Naive thymus-derived CD8-positive, alpha-beta T cell (primary cell): ENCODE measurements at places on chromosomes 16 and 17.

DNA sequence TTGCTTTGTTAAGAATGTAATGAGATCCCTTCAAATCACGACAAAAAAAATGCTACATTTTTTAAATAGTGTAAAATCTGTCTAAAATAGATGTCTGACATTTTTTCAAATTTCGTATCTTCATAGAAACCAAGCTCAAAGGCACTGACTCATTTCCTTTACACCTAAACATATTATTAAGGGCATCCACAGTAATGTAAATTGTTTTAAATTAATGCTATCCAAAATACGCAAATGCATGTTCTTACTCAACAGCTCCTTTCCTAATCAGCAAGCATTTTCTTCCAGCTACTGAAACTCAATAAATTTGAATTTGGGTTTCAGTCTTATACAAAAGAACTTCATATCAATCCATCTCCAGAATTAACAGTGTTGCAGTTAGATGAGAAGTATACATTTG is 4.3 kb downstream of the C16orf87 start:
- DNase-seq: no peak

- no peak for DNase-seq
Measured at GRCh38 chr16:727291-727977, 528 bp downstream of the HAGHL start.

DNA sequence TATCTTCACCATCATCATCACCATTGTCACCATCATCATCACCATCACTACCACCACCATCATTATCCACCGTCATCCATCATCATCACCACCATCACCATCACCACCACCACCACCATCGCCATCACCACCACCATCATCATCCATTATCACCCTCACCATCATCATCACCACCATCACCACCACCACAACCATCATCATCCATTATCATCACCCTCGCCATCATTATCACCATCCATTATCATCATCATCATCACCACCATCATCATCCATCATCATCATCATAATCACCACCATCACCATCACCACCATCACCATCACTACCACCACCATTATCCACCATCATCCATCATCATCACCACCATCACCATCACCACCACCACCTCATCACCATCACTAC is 95.6 kb downstream of the C16orf95 start:
- no peak for DNase-seq

DNA sequence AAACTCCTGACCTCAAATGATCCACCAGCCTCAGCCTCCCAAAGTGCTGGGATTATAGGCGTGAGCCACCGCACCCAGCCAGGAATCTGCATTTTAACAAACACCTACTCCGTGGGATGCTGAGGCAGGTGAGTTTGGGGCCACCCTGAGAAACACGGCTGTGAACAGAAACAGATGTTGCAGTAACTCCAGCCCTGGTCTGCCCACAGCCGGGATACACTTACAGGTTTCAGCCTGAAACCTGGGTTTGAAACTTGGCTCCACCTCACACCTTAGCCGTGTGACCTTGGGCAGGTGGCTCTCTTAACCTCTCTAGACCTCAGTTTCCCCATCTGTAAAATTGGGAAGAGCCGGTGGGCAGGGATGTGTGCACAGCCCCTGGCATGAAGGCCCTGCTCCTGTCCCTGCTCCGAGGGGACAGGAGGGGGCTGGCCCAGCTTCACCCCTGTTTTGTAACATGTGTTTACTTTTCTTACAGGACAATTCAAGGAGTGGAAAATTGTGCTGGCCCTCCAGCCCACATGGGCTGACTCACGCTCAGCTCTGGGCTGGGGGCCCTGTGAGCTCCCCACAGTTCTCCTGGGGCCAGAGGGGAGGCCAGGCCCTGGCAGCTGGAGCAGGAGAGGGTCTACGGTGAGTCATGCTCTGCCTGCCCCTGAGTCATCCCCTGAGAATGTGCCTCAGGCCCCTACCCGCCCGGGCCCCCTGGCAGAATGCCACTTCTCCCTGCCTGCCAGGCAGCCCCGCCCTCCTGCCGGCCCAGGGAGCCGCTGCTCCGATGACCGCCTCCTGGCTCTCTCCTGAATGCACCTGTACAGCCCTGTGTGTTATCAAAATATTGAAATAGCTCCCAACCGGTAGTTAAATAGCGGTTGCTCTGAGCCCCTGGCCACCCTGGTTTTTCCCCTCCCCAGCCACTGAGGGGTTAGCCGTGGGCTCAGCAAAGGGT is 7.7 kb upstream of the PPL start:
- no peak for DNase-seq

DNA sequence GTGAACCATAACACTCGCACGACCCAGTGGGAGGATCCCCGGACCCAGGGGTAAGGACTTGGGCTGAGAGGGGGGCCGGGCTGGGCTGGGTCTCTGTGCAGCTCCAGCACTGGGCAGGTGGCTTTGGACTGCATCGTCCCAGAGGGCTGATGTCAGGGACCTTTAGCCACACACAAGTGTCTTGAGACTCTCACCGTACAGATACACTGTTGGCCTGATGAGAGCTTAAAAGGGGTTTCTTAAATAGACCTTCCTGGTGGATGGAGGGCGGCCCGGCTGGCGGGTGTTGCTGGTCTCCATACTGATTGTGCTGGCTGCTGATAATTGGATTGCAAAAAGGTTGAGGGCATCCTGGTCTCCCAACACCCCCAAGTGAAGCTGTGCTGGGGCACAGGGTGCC is 21.7 kb upstream of the CLEC18A start:
- DNase-seq: no peak

DNA sequence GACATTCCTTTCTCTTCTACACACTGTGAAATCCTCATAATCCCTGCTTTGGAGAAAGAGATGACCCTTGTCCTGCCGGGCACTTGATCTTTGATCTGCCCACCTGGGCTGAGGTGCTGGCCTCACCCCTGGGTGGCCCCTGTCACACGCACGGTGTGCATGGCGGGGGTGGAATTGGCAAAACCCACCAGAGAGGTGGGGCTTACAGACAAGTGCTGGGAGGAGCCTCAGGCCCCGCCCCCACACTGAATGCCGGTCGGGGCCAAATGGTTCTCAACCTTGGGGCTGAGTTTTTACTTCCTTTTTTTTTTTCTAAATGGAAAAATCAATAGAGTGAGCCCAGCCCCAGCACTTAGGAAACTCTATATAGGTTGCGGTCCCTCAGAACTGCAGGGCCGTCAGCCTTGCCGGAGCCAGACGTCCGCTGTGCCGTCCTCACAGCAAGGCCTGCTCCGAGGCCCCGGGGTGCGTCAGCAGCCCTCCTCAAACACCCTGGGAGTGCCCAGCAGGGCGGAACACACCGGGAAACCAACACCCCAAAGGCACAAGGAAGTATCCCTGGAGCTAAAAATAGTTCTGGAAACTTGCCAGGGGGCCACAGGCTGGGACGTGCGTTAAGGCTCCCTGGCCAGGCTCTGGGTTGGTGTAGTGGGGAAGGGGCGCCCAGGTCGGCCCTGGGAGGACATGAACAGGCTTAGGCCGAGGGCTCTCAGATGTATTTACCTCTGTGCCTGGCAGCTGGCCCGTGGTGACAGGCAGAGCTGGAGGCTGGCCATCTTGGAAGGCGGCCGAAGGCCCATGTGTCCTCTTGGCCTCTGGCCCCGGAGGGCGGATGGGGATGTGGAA is 11.0 kb downstream of the GPRC5C start:
- no peak for DNase-seq

GRCh38 chr17:63517825-63518534 is 5.2 kb upstream of the KCNH6 start:
- DNase-seq: no peak

DNA sequence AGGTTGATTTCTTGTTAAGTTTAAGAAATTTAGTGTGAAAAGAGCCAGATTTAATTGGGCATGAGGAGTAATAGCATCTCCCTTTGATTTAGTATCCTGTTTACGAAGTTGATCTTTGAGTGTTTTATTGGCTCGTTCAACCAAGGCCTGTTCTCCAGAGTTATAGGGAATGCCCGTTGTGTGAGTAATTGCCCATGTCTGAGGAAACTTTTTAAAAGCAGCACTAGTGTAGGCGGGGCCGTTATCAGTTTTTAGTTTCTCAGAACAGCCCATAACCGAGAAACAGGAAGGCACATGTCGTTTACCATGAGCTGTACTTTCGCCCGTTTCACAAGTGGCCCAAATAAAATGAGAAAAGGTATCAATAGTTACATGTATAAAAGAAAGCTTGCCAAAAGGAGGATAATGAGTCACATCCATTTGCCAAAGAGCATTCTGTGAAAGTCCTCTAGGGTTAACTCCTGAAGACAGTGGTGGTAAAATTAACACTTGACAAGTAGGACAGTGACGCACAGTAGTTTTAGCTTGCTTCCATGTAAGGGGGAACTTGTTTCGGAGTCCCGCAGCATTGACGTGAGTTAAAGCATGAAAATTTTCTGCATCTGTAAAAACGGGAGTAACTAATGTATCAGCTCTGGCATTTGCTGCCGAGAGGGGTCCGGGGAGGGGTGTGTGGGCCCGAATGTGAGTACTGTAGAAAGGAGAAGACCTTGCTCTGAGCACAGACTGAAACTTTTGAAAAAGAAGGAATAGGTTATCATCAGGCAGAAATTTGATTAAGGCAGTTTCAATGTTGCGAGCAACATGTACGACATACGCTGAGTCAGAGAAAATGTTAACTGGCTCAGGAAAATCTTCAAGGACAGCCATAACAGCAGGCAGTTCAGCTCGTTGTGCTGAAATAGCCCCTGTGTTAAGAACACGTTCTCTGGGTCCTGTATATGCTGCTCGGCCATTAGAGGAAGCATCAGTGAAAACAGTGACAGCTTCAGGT is 18.5 kb upstream of the KCTD5 start:
- no peak for DNase-seq

GRCh38 chr17:50276588-50277356 is 2.5 kb downstream of the TMEM92 start:
- DNase-seq: no peak

DNA sequence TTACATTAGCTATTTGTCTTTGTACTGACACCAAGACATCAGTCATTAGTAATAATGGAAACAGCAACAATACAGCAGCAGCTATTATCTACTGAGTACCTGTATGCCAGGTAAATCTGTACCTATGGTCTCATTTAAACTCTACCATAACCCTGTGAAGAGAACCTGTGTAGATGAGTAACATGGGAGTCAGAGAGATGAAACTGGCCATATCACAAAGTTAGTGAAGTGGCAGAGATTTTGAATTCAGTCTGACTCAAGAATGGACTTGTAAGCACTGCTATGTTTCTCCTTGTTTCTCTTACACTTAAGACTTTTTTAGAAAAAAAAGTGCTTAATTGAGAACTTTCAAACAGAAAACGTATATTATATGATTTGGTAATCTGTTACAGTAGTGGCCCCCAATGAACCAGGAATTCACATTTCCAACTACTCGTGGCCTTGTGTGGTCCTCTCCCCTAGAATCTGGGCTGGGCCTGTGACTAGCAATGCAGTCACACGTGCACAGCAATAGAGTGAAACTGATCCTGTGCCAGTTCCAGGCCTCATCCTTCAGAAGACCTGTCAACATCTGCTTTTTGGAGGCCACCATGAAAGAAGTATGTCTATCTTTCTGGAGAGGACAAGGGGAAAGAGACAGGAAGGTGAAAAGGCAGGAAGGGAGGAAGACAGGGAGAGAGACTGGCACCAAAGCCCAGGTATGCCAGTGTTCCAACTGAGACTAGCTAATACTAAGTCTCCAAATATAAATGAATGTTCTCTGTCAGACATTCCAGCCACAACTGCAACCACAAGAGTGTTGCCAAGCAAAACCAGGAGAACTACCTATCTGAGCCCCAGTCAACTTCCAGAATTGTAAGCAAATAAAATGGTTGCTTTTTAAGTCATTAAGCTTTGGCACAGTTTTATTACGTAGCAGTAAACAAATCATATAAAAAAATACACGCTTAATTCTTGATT is 12.0 kb downstream of the CRLF3 start:
- no peak for DNase-seq

DNA sequence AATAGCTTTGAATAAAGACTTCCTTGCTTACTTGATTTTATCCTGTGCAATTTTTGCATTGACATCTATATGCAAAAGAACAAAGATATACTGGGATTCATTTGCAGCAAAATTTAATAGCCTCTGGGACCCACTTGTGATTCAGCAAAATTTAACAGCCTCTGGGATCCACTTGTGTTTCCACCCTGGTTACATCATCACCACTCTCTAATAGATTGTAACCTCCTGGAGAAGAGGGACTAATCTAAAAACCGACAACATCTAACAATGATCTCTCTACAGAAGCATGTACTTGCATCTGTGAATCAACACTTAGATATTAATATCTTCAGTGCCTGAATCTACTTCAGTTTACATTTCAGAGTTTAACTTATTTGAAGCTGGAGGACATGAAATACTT is 202.0 kb upstream of the CPHXL start:
- no peak for DNase-seq

DNA sequence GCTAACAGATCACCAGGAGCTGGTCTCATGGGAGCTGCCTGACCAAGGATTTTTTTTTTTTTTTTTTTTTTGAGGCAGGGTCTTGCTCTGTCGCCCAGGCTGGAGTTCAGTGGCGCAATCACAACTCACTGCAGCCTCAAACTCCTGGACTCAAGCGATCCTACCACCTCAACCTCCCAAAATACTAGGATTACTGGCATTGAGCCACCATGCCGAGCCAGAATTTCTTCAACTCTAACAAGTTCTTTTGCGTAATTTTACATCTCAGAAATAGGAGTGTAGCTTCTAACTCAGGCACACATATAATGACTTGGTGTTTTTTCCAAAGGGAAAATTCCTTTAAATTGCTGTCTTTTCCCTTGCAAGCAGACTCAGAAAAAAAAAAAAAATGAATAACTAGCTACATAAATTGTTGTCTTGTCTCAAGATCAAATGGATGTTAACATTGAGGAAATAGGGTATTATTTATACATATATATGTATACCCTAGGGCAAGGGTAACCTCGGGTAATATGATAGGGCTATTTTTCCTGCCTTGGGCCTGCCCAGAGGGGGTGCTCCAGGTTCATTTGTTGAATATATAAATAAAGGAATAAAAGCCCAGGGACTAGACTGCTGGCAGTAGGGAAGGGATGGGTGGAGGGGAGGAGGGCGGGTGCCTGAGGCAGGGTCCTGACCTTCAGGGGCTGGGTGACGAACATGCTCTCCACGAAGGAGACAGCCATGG is 42.8 kb upstream of the GCSH start:
- no peak for DNase-seq

DNA sequence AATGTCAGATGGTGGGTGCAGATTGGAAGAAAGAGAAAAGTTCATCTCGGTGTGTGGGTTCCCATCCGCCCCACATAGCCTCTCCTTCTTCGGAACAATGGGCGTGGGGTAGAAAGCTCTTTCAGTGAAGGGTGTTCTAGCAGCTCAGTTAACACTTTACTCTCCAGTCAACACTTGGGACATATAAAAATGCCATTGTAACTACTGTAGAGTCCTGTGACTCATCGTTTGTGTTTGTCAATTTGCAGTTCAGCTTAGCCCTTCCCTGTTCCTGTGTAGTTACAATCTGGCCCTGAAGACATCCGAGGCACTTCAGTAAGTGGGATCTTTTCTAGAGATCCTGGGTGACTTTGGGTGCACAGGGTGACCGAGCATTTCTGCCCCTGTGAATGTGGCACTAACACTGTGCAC is 11.5 kb upstream of the CLEC18C start:
- no peak for DNase-seq

GRCh38 chr17:50883850-50884438 is 17.8 kb upstream of the TOB1 start:
- no peak for DNase-seq
